ENCODE measurements at places on chromosomes 4 and X.

DNA sequence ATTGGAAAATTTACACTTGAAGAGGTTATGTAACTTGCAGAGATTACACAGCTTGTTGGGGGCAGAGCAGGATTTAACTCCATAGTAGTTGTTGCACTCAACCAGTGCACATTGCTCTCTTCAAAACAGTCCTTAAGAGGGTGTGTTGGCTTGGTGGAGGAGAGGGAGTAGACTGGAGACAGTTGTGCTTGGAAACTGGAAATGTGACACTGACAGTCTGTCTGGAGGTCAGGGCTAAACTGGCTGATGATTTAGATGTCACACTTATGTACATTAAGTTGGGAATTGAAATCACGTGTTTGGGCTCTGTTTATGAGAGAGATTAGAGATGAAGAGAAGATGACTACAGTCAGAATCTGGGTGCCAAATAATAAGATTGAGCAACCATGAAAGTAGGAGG lies 32.9 kb downstream of the CCSER1 start:
- no peak for DNase-seq

DNA sequence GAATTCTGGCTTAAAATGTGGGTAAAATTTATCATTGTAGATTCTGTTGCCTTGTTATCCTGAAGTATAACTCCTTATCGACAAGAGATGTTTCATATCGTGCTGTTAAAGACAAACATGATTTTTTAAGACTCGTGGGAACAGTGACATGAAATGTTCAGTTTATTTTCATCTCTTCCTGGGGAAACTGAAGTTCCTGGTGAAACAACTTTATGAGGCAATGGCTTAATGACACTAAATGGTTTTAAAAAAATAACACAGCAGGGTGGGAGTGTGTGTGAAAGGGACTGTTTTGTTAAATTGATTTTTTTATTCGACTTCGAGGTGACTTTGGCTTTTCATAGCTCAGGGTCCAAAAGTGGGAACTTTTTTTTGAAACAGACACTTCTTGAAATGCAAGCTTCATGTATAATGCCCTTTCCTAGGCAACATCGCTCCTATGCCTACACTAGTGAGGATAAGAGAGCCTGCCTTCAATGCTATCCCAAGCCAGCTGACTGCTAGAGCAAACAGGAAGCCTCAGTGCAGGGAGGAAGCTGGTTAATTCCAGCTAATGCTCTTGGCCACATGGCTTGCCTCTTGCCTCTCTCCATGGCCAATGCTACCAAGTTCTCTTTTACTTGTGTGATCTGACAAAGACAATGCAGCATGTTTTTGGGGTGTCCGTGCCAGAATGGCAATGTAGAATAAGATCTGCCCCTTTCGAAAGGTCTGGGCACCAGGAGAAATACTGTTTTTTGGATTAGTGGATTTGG lies 80.9 kb upstream of the PLAC1 start:
- DNase-seq: no peak

DNA sequence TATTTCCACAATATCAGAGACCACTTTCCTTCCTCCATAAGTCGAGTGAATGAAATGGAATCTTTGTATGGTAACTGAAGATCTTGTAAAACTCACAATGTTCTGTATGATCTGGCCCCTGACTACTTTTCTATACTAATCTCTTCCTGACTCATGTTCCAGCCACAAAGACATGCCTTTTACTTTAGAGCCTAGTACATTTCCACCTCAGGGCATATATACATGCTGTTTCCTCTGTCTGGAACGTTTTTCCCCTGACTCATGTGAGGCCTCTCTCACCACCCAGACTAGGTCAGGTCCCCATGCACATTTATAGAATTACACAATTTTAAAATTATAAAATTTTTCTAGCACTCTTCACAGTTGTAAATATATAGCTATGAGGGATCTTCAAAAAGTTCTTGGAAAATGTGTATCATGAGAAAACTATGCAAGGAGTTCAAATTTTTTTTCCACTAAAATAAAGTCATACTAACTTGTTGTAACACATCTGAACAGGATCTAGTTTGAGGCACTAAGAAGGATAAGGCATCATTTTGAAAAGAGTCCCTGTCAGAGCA lies 208.8 kb downstream of the SH2D1A start:
- DNase-seq: no peak

DNA sequence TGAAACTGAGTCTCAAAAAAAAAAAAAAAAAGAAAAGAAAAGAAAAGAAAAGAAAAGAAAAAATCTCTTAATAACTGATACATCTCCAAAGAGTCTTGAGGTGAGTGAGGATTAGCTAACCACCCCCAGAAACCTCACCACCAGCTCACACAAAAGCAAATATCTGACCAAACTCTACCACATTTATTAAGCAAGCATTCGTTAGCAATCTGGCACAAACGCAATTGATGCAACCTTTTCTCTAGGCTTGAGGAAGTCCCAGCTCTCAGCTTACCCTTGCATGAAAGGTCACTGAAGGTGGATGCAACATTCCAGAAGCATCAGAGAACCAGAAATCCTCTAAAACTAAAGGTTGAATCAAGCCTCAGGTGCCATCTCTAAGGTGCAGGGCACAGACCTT lies 231.9 kb upstream of the BCOR start:
- no peak for DNase-seq

- DNase-seq: no peak
Measured at GRCh38 chr4:52752936-52753335, 1.7 kb upstream of the ERVMER34-1 start.

GRCh38 chr4:95288552-95288951 lies 260.2 kb downstream of the UNC5C start:
- no peak for DNase-seq

DNA sequence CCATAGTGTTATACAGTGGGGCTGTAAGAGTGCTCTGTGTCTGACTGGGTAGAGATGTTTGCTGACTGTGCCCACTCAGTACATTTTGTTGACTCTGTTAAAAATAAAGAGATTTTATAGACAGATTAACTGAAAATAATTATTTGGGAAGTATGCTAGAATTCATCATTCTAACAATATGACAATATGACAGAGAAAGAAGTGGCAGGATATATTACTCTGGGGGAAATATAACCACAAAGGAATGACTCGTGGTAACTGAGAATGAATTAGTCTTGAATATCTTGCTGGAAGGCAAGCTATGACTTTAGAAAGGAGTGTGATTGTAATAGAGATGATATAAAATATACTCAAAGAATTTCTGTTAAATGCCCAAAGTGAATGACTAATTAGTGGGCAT lies 46.8 kb downstream of the TMEM165 start:
- no peak for DNase-seq

GRCh38 chrX:53458082-53458481 lies 23.9 kb upstream of the HSD17B10 start:
- no peak for DNase-seq

DNA sequence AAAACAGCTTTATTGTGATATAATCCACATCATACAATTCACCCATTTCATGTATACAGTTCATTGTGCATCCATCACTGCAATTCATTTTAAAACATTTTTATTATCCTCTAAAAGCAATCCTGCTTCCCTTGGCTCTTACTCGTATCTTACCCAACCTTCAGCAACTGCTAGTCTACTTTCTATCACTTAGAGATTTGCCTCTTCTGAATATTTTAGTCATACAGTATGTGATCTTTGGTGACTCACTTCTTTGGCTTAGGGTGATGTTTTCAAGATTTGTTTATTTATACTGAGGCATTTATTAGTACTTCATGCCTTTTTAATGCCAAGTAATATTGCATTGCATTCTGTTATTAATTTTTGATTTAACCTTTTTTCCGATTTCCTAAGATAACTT lies 15.0 kb upstream of the MSMO1 start:
- DNase-seq: no peak

DNA sequence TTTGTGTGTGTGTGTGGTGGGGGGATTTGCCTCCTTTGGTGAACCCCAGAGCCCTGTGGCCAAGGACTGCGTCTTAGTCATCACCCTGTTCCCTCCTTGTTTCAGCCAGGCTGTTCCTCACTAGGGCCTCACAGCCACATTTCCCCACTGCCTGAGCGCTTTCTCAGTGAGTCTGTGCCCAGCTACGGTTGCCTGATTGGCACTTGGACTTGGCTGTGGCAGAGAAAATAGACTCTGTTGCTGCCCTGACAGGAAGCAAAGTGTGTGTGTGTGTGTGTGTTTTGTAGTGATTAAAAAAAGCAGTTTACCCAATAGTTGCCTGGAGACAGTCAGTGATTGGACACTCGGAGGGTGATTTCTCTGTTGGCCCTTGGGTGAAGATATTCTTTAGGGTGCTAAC lies 113.0 kb downstream of the UCHL1 start:
- DNase-seq: no peak

- DNase-seq: no peak
Measured at GRCh38 chr4:10183462-10183861, 66.9 kb upstream of the WDR1 start.

DNA sequence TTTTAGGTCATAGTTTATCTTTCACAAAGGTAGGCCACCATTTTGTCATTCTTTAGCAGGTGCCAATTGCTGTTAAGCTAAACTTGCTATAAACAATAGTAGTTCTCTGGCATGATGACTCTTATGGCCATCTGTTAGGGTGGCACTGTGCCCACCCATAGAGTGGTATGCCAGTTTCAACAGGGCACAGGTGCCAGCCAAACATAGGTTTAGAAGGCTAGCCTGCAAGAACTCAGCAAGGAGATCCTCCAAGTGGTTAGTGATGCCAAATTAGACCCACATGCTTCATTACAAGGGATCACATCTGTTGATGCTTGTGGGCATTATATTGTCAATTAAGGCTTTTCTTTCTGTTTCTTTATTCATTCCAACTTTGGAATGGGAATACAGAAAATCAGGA lies 204.5 kb downstream of the FMR1NB start:
- no peak for DNase-seq

- no peak for DNase-seq
Measured at GRCh38 chr4:34363842-34364241, 1880.5 kb downstream of the ARAP2 start.

DNA sequence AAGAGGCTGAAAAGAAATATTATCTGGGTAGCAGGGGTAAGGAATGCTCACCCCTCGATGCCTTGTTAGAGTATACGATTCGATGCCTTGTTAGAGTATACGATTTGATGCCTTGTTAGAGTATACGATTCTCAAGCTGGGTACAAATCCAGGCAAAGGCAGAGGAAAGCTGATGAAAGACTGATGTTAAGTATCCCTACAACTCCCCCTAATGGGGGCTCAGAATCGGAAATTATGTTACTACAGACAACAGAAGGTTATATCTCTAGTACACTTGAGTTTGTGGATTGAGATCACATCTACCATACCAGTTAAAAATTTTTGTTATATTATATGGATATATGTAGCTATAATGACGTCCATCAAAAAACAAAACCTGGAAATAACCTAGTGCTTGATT lies 4.8 kb downstream of the LRRC66 start:
- DNase-seq: no peak

GRCh38 chrX:68499543-68500504 lies 973 bp downstream of the YIPF6 start:
- DNase-seq: no peak

DNA sequence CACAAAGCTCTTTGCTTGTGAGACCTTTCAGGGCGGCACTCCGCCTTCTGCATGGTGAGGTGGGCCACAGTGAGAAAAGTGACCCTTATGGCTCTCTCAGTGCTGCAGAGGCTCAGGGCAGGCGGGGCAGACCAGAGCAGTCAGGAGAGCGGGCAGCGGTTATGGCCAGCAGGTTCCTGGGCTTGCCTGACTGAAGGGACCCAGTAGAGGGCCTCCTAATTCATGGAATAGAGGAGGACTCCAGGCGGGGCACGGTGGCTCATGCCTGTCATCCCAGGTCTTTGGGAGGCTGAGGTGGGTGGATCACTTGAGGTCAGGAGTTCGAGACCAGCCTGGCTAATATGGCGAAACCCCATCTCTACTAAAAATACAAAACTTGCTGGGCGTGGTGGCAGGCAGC lies 91.4 kb downstream of the CLNK start:
- DNase-seq: no peak

DNA sequence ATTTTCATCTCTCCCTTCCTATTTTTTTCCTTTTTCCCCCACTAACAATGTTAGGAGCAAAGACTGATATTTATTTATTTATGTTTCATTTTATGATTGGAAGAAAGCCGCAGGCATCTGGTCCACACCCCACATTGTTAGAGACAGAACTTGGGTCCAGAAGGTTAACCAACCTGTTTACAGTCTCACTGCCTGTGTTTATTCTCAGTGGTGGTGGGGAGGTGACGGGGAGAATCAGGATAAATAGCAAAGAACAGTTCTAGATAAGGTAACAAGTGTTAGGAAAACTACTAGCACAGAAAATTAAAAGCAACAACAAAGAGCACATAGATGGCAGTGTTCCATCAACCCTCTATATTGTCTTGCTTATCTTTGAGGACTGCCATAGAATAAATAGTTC lies 301.7 kb upstream of the DIPK2B start:
- DNase-seq: no peak

DNA sequence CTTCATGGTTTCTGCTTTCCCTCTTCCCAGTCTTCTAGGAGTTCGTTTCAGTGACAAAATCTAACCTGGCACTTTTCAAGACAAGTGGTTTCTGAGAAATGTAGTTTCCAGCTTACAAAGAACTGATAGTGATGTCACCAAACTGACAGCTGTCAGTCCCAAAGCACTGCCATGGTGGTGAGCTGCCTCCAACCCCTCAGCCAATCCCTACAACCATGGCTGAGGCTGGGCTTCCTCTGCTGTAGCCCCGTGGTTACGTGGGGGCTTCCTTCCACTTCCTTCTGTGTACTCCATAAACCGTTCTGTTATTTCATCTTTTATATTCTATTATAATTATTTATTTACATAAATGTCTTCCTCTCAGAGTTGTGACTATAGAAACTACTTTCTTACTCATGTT lies 198.6 kb upstream of the AGA start:
- DNase-seq: no peak

- DNase-seq: no peak
Measured at GRCh38 chr4:32841217-32841616, 2121.0 kb downstream of the PCDH7 start.

DNA sequence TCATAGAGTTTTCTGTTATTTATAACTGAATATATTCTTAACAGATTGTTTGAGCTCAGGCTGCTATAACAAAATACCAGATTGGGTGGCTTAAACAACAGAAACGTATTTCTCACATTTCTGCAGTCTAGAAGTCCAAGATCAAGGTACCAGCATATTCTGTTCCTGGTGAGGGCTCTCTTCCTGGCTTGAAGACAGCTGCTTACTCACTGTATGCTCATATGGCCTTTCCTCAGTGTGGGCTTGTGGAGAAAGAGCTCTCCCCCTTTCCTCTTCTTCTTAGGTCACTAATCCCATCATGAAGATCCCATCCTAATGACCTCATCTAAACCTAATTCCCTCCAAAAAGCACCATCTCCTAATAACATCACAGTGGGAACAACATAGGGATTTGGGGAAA lies 117.8 kb downstream of the RASGEF1B start:
- no peak for DNase-seq

DNA sequence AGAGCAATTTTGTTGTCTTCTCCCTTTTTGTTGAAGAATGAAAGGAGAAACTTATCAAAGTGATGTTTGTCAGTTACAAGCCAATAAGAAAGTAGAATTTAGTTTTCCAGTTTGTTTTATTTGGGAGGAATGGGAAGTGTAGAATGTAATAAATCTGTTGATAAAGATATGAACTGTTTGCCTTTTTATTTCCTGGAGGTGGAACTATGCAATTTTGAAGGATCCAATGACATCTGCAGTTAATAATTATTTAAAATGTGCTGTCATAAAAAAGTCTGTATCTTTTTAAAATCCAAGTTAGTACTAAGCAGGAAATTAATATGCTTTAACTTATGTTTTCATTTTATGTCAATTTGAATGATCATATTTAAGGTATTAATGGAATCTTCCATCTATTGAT lies 44.9 kb downstream of the PF4 start:
- no peak for DNase-seq

- DNase-seq: no peak
Measured at GRCh38 chrX:10901290-10901633, 209.9 kb upstream of the HCCS start.

Data from CD4-positive, alpha-beta T cell treated with Interleukin-4 for 4 hours (primary cell).